Upper lobe of right lung (tissue), 1 donor: ENCODE measurements at places on chromosomes 13 and 19.
A peak's percentile ranks its signal among the peaks of the same experiment; 100 is the strongest.

- peak overlapping the region; percentile 86 for H3K4me3 ChIP-seq
- H3K27me3 ChIP-seq: peaks cover 39% of the 10 kb centered on the region
- peaks cover 4% of the 10 kb centered on the region for H3K4me1 ChIP-seq
- peak overlapping the region; percentile 69 for H3K27ac ChIP-seq
These were observed 1.5 kb upstream of the SLC17A7 start for GRCh38 chr19:49442771-49443365.

GRCh38 chr13:21673789-21674489 is 3.1 kb downstream of the FGF9 start:
- peaks cover 32% of the 10 kb centered on the region for H3K27me3 ChIP-seq
- peaks cover 23% of the 10 kb centered on the region for H3K4me1 ChIP-seq
- no peaks in the 10 kb centered on the region for H3K36me3 ChIP-seq
- peak; percentile 82 for DNase-seq
- H3K4me3 ChIP-seq: peak overlapping the region; percentile 66
- H3K27ac ChIP-seq: no peak overlapping the region

GRCh38 chr19:41774515-41774980 is 19.2 kb downstream of the CEACAM6 start:
- H3K36me3 ChIP-seq: no peaks in the 10 kb centered on the region
- peak overlapping the region; percentile 5 for H3K27ac ChIP-seq
- H3K27me3 ChIP-seq: peaks cover 5% of the 10 kb centered on the region
- no peak for DNase-seq
- peaks cover 11% of the 10 kb centered on the region for H3K4me1 ChIP-seq

DNA sequence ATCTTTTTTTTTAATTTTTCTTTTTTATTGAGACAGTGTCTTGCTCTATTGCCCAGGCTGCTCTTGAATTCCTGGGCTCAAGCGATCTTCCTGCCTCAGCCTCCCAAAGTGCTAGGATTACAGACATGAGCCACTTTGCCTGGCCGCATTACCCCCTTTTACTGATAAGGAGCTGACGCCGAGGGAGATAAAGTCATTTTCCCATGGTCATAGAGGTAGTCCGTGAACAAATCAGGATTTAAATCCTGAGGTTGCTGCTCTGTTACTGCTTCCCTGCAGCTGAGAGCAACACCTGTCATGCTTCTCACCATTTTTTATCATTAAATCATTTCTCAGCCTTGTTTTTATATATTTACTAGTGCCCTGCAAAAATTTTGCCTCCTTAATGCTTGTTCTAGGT is 7.4 kb downstream of the CYSLTR2 start:
- H3K27me3 ChIP-seq: no peaks in the 10 kb centered on the region
- peaks cover 8% of the 10 kb centered on the region for H3K4me1 ChIP-seq
- no peak overlapping the region for H3K27ac ChIP-seq
- no peak overlapping the region for H3K4me3 ChIP-seq

GRCh38 chr13:48214519-48215121 is 18.4 kb upstream of the ITM2B start:
- H3K4me1 ChIP-seq: no peaks in the 10 kb centered on the region
- H3K27ac ChIP-seq: no peak overlapping the region
- H3K36me3 ChIP-seq: no peaks in the 10 kb centered on the region
- H3K27me3 ChIP-seq: no peaks in the 10 kb centered on the region
- no peak for DNase-seq
